T-cell (primary cell): ENCODE measurements at places on chromosomes 12 and 14.

DNA sequence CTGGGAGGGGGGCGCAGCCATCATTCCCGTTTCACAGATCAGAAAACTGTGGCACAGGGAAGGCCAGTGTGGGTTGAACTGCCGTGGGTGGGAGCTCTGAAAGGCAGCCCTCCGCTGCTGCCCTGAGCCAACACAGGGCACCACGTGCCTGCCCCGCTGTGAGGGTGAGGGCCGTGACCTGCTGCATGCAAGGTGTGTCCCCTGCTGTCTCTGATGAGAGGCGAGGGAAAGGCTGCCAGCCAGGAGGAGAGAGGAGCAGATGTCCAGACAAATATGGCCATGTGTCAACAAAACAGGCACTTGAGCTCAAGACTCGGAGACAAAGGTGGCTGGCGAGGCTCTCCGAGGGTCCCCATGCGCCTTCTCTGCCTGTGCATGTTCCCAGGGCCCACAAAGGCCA is 108.8 kb downstream of the RBM19 start:
- H3K4me3 ChIP-seq, result no peak overlapping the region
- H3K27ac ChIP-seq, result no peak overlapping the region
- peaks cover 52% of the 10 kb centered on the region for H3K36me3 ChIP-seq
- H3K4me1 ChIP-seq, result no peaks in the 10 kb centered on the region
- no peaks in the 10 kb centered on the region for H3K27me3 ChIP-seq

GRCh38 chr14:67413806-67414769 is 2.1 kb upstream of the PLEK2 start:
- H3K27me3 ChIP-seq, result peaks cover 20% of the 10 kb centered on the region
- no peaks in the 10 kb centered on the region for H3K36me3 ChIP-seq
- no peak for DNase-seq
- no peak overlapping the region for H3K27ac ChIP-seq
- peaks cover 12% of the 10 kb centered on the region for H3K4me1 ChIP-seq
- no peak overlapping the region for H3K4me3 ChIP-seq

DNA sequence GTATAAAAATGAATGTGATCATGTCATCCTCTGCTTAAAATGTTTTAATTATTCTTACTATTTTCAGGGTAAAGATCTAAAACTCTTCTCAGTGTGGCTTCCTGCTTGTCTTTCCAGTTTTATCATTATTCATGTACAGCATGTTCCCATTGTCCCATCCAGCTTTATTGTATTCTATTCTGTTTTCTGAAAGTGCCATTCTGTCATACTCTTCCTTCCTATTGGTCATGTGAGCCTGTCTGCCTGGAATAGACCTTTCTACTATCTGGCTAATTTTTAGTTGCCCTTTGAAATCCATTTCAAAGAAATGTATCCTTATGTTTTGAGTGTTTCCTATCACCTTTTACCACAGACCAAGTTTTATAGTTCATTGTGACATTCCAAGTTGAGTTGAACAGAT is 34.9 kb downstream of the PALS1 start:
- no peak overlapping the region for H3K27ac ChIP-seq
- DNase-seq, result no peak
- no peaks in the 10 kb centered on the region for H3K4me1 ChIP-seq
- no peaks in the 10 kb centered on the region for H3K36me3 ChIP-seq
- H3K4me3 ChIP-seq, result no peak overlapping the region

GRCh38 chr12:100268835-100269564 is 2.0 kb downstream of the SCYL2 start:
- no peaks in the 10 kb centered on the region for H3K36me3 ChIP-seq
- no peak overlapping the region for H3K27ac ChIP-seq
- no peak for DNase-seq
- H3K27me3 ChIP-seq, result no peaks in the 10 kb centered on the region
- H3K4me1 ChIP-seq, result peaks cover 10% of the 10 kb centered on the region

DNA sequence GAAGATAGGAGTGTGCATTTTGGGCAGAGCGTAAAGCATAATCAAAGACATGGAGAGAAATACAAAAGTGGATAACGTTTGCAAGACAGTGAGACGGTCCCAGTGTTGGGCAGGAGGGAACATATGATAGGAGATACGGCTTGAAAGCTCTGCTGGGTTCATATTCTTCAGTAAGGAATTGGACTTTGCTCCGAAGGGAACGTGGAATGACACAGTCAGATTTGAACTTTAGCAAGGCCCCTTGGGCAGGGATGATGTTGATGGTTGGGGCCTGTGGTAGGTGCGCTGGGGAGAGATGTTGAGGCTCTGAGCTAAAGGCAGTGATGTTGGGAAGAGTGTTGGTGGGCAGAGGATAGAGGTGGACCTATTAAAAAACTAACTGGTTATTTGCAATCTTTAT is 143.5 kb upstream of the TBX3 start:
- H3K4me1 ChIP-seq, result no peaks in the 10 kb centered on the region
- no peak overlapping the region for H3K4me3 ChIP-seq
- H3K36me3 ChIP-seq, result no peaks in the 10 kb centered on the region
- H3K27me3 ChIP-seq, result no peaks in the 10 kb centered on the region
- no peak overlapping the region for H3K27ac ChIP-seq
- DNase-seq, result no peak

GRCh38 chr14:51185754-51186153 is 54.3 kb upstream of the TMX1 start:
- no peak overlapping the region for H3K27ac ChIP-seq
- no peaks in the 10 kb centered on the region for H3K4me1 ChIP-seq
- no peak for DNase-seq
- no peaks in the 10 kb centered on the region for H3K27me3 ChIP-seq
- no peaks in the 10 kb centered on the region for H3K36me3 ChIP-seq

- no peaks in the 10 kb centered on the region for H3K4me1 ChIP-seq
- no peak overlapping the region for H3K4me3 ChIP-seq
- H3K27me3 ChIP-seq, result no peaks in the 10 kb centered on the region
- H3K36me3 ChIP-seq, result no peaks in the 10 kb centered on the region
- no peak for DNase-seq
These were observed 113.0 kb upstream of the DAAM1 start for GRCh38 chr14:59075506-59075905.

DNA sequence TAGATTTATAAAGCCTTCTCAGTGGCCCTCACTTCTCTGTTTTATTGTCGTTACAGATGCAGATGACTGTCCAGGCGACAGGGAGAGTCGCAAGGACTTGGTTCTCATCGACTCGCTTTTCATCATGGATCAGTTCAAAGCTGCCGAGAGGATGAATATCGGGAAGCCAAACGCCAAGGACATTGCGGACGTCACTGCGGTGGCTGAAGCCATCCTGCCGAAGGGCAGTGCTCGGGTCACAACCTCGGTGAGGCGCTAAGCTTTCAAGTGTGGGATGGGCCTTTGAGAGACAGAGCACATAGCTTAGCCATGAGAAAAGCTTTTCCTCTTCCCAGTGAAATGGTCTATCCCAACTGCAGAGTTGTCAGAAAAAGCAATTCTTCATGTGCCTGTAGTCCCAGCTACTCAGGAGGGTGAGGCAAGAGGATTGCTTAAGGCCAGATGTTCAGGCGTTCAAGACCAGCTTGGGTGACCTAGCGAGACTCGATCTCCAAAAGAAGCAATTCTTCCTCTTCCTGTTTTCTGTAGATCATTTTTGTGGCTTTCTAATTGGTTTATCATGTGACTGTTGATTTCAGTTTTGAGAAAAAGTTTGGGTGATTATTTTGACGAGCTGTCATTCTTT is 56.4 kb downstream of the EP400 start:
- peaks cover 71% of the 10 kb centered on the region for H3K36me3 ChIP-seq
- DNase-seq, result no peak
- no peak overlapping the region for H3K27ac ChIP-seq
- no peaks in the 10 kb centered on the region for H3K27me3 ChIP-seq
- no peaks in the 10 kb centered on the region for H3K4me1 ChIP-seq

- no peak overlapping the region for H3K4me3 ChIP-seq
- no peaks in the 10 kb centered on the region for H3K27me3 ChIP-seq
- no peaks in the 10 kb centered on the region for H3K4me1 ChIP-seq
- no peak for DNase-seq
- no peak overlapping the region for H3K27ac ChIP-seq
These were observed 97.7 kb downstream of the RMST start for GRCh38 chr12:97560350-97560749.

- H3K27me3 ChIP-seq, result no peaks in the 10 kb centered on the region
- H3K4me3 ChIP-seq, result no peak overlapping the region
- H3K36me3 ChIP-seq, result no peaks in the 10 kb centered on the region
- no peaks in the 10 kb centered on the region for H3K4me1 ChIP-seq
- DNase-seq, result no peak
- no peak overlapping the region for H3K27ac ChIP-seq
These were observed 66.0 kb upstream of the LHX5 start for GRCh38 chr12:113537751-113538087.

- H3K27me3 ChIP-seq, result peaks cover 4% of the 10 kb centered on the region
- peaks cover 2% of the 10 kb centered on the region for H3K4me1 ChIP-seq
- no peaks in the 10 kb centered on the region for H3K36me3 ChIP-seq
- no peak overlapping the region for H3K4me3 ChIP-seq
These were observed 8.3 kb downstream of the PYGL start for GRCh38 chr14:50936016-50936340.

- DNase-seq, result no peak
- no peak overlapping the region for H3K4me3 ChIP-seq
- H3K27ac ChIP-seq, result no peak overlapping the region
- H3K27me3 ChIP-seq, result no peaks in the 10 kb centered on the region
- no peaks in the 10 kb centered on the region for H3K36me3 ChIP-seq
These were observed 5.0 kb upstream of the MGAT4C start for GRCh38 chr12:86261142-86261541.

DNA sequence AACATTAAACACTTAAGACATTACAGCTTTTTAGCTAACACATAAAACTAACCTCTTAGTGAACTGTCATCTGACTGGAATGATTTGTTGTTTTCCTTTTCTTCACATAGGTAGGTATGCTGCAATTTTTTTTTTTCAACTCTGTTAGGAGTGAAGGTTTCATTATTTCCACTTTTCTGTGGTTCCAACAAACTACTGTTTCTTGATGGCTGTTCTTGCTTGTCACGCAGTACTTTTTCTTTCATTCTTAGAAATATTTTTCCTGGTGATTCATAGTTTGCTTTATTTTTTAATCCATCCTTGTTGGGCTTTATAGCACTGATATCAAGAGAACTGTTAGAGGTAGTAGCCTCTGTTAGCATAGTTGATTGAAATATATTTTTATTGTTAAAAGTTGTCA is 6.3 kb downstream of the MIS18BP1 start:
- DNase-seq, result no peak
- no peaks in the 10 kb centered on the region for H3K27me3 ChIP-seq
- H3K4me1 ChIP-seq, result peaks cover 19% of the 10 kb centered on the region

DNA sequence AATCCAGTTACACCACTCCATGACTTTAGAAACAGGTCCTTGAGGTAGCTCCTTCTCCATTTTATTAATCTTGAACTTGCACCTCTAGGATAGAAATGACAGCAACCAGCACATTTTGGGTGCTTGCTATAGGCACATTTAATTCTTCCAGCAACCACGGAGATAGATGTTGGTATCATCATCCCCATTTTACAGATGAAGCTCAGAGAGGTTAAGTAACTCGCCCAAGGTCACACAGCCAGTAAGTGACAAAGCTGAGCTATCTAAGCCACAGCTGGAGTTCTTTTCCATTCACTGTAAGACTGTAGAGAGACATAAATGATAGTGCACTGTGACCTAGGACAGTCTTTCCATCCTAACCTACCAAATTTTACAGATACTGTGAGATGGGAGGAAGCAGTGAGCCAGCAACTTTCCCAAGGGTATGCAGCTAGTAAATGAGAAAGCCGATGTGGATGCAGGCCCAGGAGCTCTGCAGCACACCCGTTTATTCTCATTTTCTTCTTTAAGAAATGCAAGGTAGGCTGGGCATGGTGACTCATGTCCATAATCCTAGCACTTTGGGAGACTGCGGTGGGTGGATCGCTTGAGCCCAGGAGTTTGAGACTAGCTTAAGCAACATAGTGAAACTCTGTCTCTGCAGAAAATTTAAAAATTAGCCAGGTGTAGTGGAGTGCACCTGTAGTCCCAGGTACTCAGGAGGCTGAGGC is 103.2 kb downstream of the TBX5 start:
- DNase-seq, result no peak
- no peaks in the 10 kb centered on the region for H3K4me1 ChIP-seq

- H3K4me3 ChIP-seq, result no peak overlapping the region
- no peak for DNase-seq
- no peaks in the 10 kb centered on the region for H3K27me3 ChIP-seq
- H3K27ac ChIP-seq, result no peak overlapping the region
- no peaks in the 10 kb centered on the region for H3K4me1 ChIP-seq
These were observed 37.1 kb upstream of the DHRS4 start for GRCh38 chr14:23916446-23916845.

DNA sequence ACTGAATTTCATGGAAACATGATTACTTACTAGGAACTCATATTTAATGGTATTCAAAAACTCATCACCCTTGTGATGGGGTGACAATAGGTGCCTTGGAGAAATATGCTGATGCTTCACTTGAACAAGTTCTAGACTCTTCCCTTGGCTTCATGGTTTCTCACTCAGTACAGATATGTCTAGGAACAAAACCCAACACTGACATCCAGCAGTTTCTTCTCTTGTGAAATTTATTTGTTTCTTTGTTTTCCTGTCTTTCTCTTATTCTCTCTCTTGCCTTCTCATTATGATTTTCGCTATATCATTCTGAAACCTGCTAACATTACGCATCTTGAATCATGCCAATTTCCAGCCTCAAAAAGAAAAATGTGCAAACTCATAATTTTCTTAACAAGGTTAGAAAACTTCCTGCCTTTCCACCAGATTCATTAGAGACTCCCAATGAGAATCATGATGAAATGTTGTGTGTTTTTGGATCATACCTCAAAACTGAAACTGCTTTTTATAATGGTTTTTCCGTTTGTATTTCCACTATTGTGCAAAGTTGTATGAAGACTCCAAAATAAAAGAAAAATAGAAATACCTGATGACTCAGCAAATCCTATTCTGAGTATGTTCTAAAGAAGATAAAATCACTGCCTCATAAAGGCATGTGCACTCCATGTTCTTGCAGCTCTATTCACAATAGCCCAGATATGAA is 1021.5 kb downstream of the TMEM121 start:
- DNase-seq, result no peak
- no peaks in the 10 kb centered on the region for H3K36me3 ChIP-seq
- H3K27me3 ChIP-seq, result no peaks in the 10 kb centered on the region
- no peaks in the 10 kb centered on the region for H3K4me1 ChIP-seq

DNA sequence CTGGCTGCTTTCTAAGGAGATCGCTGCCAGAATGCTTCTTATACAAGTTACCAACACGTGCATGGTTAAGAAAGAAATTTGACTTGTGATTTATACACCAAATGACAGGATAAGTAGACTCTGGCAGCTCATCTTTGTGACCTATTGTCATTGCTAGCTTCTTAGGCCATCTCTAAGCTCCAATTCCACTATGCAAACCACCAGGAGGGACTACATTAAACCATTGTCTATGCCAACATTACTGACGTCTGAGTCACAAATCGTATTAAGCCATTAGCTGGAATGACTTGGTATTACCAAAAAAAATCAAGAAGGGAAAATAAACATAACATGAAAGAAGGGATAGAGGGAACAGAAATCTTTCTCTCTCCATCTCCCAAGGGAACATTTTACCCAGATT is 15.8 kb upstream of the VPS33A start:
- no peaks in the 10 kb centered on the region for H3K4me1 ChIP-seq
- peaks cover 11% of the 10 kb centered on the region for H3K36me3 ChIP-seq
- H3K27ac ChIP-seq, result no peak overlapping the region
- H3K27me3 ChIP-seq, result no peaks in the 10 kb centered on the region

DNA sequence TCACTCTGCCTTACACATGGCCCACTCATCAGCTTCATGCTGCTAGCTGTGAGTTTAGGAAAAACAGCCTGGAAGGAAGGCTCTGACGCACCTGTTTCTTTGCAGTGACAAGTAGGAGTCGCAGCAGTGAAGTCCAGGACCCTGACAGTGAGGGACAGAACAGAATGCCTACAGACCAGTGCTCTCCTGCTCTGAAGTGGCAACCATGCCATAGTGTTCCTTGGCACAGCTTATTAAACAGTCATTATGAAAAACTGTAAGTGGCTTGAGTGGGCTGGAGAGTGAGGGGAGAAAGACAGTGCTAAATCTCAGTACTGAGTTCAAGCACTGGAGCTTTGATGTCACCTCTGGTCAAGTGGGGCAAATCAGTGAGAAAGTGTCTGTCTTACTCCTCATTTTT is 61.7 kb downstream of the MYRFL start:
- no peak overlapping the region for H3K4me3 ChIP-seq
- no peak for DNase-seq
- H3K4me1 ChIP-seq, result no peaks in the 10 kb centered on the region
